ENCODE measurements at places on chromosomes 16 and 17. TPM values are rescaled to one million over a fixed set of nuclear protein-coding genes. Genes with fewer than 3 reads are reported as not detected.

Gene ITGAL
- 1.2 TPM for total RNA-seq

Gene GRB7
- total RNA-seq: 0.25 TPM

Gene ADCY9
- total RNA-seq: 7.1 TPM

Gene NAA38
- total RNA-seq: 25.8 TPM

Gene CES3
- 0.49 TPM for total RNA-seq

Gene HOXB13
- total RNA-seq: not detected

Gene ADAP2
- total RNA-seq: 3.4 TPM

Gene CACNA1H
- 21.4 TPM for total RNA-seq

Gene GDPD1
- total RNA-seq: 43.3 TPM

Gene HOXB4
- not detected for total RNA-seq
